ENCODE measurements at places on chromosomes 11 and 22.

- H3K36me3 ChIP-seq = no peaks in the 10 kb centered on the region
- H3K27me3 ChIP-seq = no peaks in the 10 kb centered on the region
- no peak overlapping the region for H3K27ac ChIP-seq
- no peak for DNase-seq
- H3K4me1 ChIP-seq = no peaks in the 10 kb centered on the region
Measured at GRCh38 chr11:78806214-78807004, 231.7 kb upstream of the NARS2 start.

- no peaks in the 10 kb centered on the region for H3K36me3 ChIP-seq
- H3K27ac ChIP-seq = no peak overlapping the region
- H3K4me1 ChIP-seq = no peaks in the 10 kb centered on the region
- no peaks in the 10 kb centered on the region for H3K27me3 ChIP-seq
- DNase-seq = no peak
Measured at GRCh38 chr22:47622541-47622940, 860.1 kb downstream of the TBC1D22A start.

DNA sequence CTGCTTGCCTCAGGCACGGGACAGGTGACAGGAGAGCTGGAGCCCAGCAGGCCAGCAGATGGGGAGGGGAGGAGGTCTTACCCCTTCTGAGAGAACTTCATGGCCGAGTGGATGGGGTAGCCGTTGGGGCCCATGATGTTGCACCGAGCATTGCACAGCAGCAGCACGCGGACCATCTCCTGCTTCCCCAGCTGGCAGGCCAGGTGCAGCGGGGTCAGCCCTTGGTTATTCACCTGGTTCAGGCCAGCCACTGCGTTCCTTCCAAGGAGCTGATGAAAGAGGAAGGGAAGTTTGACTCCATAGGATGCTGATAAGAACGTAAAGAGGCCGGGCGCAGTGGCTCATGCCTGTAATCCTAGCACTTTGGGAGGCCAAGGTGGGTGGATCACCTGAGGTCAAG, 29.4 kb upstream of the BAIAP2L2 start:
- no peak overlapping the region for H3K4me3 ChIP-seq
- H3K36me3 ChIP-seq = peaks cover 33% of the 10 kb centered on the region
- no peaks in the 10 kb centered on the region for H3K4me1 ChIP-seq

- H3K27ac ChIP-seq = no peak overlapping the region
- DNase-seq = no peak
- H3K27me3 ChIP-seq = no peaks in the 10 kb centered on the region
- no peak overlapping the region for H3K4me3 ChIP-seq
Measured at GRCh38 chr11:45208135-45208534, 61.7 kb downstream of the PRDM11 start.

DNA sequence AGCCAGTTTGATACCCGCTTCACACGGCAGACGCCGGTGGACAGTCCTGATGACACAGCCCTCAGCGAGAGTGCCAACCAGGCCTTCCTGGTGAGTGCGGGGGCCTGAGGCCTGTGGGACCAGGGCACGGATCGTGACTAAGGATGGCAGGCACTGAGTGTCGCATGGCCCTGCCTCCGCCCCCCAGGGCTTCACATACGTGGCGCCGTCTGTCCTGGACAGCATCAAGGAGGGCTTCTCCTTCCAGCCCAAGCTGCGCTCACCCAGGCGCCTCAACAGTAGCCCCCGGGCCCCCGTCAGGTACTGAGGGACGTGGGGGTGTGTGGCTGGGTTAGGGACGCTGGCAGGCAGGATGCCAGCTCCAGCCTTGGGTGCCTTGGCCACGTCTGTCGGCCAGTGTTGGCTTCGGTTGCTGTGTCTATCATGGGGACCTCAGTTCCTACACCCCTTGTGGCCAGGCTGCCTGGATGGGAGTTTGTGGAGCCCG, 3.0 kb downstream of the PTPRCAP start:
- no peak overlapping the region for H3K4me3 ChIP-seq
- no peaks in the 10 kb centered on the region for H3K27me3 ChIP-seq
- H3K27ac ChIP-seq = peak overlapping the region; percentile 12
- H3K36me3 ChIP-seq = no peaks in the 10 kb centered on the region
- peak; percentile 45 for DNase-seq
- peaks cover 46% of the 10 kb centered on the region for H3K4me1 ChIP-seq

GRCh38 chr11:74278721-74279161, 32.7 kb downstream of the P4HA3 start:
- no peaks in the 10 kb centered on the region for H3K36me3 ChIP-seq
- H3K4me1 ChIP-seq = no peaks in the 10 kb centered on the region
- no peak overlapping the region for H3K4me3 ChIP-seq
- H3K27me3 ChIP-seq = no peaks in the 10 kb centered on the region
- H3K27ac ChIP-seq = no peak overlapping the region
- DNase-seq = no peak

GRCh38 chr11:67055812-67056211, 835 bp upstream of the RHOD start:
- DNase-seq = no peak
- peaks cover 9% of the 10 kb centered on the region for H3K4me1 ChIP-seq
- no peaks in the 10 kb centered on the region for H3K36me3 ChIP-seq
- no peak overlapping the region for H3K4me3 ChIP-seq
- H3K27me3 ChIP-seq = peaks cover 27% of the 10 kb centered on the region

Data from B cell (primary cell).